ENCODE measurements at places on chromosomes 6 and 20.

GRCh38 chr6:156336733-156337132, 440.4 kb upstream of the ARID1B start:
- no peak for DNase-seq

GRCh38 chr20:45450097-45450818, 19.3 kb upstream of the WFDC2 start:
- DNase-seq: peak; percentile 41

DNA sequence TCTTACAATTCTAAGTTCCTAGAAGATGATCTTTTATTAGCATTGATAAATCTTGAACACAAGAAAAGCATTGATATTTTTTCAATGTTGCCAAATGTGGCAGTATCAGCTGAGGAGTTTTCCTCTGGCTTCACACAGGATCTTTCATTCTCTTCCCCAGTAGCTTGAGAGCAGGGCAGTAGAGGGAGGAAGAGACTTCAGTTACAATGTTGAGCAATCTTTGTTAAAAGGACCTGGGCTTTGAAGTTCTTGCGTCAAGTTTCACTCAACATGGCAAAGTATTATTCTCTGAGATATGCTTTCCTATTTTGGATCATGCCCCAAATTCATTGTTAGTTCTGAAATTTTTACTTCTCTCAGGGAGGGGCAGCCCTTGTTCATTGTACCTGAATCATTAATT, 238.0 kb downstream of the COL12A1 start:
- DNase-seq: no peak

DNA sequence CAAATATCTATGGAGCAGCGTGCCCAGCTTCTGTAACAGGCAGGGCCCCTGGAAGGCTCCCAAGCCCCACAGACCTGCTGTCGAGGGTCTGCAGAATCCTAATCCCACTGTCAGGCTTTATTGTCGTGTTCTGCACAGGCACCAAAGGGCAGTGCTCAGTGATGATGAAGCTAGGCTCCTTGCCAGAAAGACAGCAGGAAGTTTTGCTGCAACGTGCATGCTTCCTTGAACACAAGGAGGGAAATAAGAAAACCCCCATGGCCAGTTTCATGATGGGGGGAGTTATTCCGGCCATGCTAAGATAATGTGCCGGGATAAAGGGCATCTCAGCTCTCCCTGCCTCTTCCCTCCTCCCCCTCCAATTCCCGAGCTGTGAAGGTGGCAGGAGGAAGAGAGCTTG, 109.4 kb upstream of the KCNG1 start:
- no peak for DNase-seq

DNA sequence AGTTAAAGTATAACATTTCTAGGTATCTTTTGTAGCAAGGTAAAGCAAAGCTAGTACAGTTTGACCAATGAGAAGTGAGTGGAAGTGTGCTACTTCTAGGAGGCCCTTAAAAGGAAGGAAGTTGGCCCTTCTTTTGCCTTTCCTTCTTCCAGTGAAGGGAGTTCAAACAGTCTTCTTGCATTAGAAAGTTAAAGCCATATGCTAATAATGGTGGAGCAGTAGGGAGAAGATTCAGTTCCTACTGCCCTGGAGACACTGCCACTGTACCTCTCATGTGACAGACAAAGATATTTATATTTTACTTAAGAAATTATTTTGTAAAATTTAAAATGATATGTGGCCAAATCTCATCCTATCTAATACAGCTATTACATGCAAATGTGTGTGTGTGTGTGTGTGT, 26.0 kb upstream of the RCAN2 start:
- DNase-seq: no peak

DNA sequence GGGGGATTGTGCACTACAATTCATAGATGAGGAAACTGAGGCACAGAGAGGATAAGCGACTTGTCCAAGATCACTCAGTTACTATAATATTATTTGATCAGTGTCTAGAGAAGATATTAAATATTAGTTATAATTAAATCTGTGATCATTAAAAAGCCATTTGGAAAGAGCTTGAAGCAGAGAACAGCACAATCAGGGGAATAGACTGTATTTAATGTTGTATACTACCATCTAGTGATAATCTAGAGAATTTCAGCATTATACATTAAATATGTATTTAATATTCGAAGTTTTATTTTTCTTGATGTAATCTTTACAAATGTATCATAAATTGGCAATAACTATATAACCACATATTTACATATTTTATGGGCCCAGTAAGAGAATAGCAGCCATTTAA, 20.1 kb upstream of the MTCL3 start:
- DNase-seq: no peak

GRCh38 chr6:37783856-37784584, 35.5 kb upstream of the ZFAND3 start:
- no peak for DNase-seq

- DNase-seq: no peak
These were observed 7.3 kb downstream of the PMEPA1 start for GRCh38 chr20:57702521-57702920.

DNA sequence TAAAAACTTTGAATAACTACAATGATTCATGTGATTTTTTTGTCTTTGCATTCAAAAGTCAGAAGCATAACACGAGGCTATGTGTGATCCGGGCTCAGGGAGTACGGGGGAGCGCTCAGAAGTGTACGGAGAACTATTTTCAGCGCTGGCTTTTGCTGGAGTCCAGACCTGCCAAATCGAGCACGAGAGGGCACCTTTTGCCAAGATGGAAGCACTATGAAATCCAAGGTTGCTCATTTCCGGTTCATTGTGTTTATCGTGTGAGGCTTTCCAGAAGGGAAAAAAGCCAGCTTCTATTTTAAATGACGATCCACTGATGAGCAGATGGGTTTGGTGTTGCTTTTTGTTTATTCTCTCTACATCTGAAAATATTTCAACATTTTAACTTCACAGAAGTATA, 11.3 kb downstream of the RAMACL start:
- no peak for DNase-seq

GRCh38 chr6:89180971-89181370, 35.1 kb downstream of the PM20D2 start:
- DNase-seq: no peak

- no peak for DNase-seq
These were observed 88.4 kb downstream of the ZDHHC14 start for GRCh38 chr6:157469378-157469777.

DNA sequence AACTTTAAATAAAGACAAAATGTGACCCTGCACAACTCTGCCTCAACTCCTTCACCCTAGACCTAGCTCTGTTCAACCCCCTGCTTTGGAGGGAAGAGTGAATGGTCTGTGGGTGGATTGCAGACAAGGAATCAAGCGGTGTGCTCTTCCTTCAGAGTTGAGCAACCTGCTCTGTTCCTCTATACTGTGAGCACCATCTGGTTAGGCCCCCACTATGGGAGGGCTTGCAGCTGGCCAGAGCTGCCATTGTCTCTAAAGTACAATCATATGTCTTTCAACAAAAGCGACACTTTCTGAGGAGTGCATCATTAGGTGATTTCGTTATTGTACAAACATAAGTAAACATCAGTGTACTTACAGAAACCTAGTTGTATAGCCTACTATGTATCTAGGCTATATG, 406.1 kb upstream of the MARCKS start:
- no peak for DNase-seq

DNA sequence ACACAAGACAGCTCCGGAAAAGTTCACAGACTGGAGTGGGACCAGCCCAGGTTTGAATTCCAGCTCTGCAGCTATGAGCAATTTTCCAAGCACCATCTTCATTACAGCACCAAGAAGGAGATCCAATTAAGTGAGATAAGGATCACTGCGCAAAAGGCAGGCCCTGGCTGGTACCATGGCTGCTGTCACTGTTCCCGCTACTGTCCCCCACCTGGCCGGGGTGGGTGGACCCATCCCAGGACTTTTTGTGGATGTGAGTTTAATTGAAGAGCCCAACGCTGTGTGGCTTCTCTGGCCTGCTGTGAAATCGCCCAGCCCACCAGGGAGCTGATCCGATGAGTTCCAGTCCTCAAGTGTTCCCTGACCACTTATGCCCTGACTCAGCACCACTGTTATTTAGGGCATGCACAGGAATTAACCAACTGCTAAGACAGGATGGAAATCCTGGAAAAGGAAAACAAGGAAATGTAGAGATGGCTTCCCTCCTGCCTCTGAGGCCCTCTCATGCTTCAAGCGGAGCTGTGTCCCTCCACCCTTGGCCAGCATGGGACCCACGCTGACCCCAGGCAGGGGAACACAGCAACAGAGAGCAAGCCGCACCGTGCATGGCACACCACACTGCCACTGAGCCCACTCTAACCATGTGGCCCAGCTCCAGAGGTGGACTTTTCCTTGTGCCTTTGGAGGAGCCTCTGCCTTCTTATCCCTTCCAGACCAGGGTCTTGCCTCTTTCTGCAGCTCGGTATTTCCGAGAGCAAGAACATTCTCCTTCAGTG, 150.0 kb upstream of the CST7 start:
- no peak for DNase-seq

DNA sequence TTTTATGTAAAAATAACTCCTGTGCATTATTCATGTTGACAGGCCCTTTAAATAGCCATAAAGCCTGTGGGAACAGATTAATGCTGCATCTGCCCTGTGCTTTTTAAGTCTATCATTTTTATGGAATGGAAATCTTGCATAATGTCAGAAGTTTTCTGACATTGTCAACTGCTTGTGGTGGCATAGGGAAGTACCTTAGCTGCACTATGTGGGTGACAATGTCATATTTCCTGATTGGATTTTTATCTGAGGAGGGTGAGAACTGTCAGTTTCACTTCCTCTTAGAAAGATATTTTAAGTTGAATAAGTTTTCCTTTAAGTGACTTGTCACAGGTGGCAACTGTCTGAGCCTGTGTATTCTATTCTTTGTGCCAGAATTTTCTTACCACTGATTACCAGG, 267.9 kb downstream of the PLCB1 start:
- DNase-seq: no peak

DNA sequence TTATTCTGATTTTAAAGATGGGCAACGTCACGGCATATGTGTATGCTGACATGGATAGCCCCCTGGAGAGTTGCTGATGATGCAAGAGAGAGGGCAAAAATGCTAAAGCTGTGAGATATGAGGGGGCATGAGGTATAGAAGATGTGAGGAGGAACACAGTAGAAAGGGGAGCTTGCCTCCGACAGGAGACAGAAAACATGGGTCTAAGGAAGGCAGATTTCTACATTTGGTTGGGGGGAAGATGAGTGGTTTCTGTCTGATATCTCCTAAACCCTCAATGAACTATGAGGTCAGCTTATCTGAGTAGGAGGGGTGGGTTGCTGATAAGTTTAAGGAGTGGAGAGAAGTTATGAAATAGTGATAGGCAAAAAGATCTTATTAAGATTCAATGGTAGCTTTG, 6.0 kb downstream of the RNF24 start:
- no peak for DNase-seq

DNA sequence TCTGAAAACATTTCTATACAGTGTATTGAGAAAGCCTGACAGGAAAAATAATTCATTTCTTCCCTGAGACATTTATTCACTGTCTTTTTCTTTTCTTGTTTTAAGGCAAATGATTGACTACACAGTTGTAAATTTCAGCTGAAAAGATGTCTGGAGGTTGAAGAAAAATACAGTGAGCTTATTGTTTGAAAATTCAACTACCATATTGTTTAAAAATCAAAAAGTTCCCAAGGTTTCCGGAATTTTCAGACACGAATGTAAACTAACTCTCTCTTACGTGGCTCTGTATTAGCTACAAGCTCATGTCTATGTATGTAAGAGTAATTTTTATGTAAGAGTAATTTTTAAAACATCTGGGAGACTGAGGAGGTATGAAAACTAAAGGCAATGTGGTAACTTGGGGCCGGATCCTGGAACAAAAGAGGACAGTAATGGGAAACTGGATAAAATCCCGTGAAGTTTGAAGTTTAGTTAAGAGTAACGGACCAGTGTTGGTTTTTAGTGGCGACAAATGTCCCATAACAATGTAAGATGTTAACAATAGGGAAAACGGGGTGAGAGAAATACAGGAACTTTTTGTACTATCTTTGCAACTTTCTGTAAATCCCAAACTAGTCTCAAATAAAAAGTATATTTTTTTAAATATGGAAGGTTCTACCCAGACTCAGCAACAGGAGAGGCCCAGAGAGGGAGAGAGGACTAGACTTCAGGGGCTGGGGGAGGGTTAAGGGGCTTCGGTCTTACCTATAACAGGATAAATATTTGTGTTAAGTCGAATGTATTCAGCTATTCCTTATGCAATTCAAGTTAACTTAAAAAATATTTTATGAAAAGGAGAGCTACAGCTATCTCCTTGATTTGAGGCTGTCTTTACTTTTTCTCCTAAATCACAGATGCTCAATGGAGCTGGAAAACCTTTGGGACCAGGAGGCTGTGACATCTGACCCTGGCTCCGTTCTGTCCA, 1.3 kb downstream of the PTGIS start:
- DNase-seq: no peak

DNA sequence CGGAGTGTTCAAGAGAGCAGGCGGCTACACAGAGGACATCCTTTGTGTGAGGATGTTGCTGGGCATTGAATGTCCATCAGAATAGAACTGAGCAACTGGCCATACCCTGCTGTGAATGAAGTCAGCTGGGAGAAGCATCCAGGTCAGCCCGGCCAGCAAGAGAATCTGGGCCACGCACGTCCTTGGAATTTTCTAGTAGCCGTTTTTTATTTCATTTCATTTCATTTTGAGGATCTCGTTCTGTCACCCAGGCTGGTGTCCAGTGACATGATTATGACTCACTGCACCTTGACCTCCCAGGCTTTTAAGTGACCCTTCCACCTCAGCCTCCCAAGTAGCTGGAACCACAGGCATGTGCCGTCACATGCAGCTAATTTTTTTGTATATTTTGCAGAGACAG, 97.9 kb downstream of the SSR1 start:
- no peak for DNase-seq

DNA sequence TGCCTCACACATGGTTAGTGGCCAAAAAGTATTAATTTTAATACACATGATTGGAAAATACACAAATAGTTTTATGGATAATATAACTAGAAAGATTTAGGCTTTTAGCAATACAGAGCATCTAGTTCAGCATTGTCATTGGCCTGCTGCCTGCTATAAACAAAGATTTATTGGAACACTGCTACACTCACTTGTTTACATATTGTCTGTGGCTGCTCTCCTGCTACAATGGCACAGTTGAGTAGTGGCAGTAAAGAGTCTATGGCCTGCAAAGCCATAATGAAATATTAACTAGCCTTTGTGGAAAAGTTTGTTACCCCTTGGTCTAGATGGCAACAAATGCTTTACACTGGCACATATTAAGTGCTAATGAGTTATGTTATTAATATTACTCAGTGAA, 37.8 kb downstream of the ZNF451 start:
- no peak for DNase-seq

- no peak for DNase-seq
These were observed 16.1 kb downstream of the LMBRD1 start for GRCh38 chr6:69780585-69781178.

- DNase-seq: no peak
These were observed 17.9 kb upstream of the TRIM26 start for GRCh38 chr6:30231067-30231466.

GRCh38 chr6:48733581-48733980, 622.6 kb upstream of the PTCHD4 start:
- no peak for DNase-seq

GRCh38 chr6:4936681-4937041, 67.2 kb downstream of the RPP40 start:
- DNase-seq: no peak

DNA sequence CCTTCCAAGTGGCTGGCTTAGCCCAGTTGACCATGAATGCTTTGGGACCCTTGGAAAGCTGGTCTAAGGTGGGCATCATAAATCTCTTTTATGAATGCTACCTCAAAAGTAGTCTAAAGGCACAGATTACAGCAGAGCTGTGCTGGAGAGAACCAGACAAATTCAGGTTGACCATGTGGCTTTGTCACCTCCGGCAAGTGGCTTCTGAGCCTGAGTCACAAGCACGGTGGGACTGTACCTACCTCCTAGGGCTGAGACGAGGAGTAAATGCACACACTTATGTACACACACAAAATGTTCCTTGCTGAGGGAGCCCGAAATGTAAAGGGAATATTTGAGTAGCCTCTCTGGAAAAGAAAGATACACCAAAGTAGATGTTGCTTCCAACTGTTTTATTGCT, 155.9 kb downstream of the NFATC2 start:
- no peak for DNase-seq
